ENCODE measurements at places on chromosomes 7 and 10.

DNA sequence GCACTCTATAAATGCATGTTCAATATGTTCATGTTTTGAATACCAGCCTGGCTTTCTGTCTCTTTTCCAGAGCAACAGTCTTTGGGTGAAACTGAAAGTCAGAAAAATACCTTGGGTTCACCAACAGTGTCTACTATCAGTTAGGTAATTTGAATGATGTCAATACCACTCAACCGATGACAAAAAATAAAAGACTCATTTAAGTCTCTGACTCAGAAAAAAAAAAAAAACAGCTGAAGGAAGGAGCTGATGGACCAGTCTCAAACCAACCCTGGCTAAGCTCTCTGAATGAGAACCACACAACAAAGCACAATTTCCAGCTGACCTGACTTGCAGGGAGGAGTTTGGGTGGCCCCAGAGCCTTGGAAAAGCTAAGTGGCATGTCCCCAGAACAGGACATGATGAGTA, 42.5 kb downstream of the ABLIM1 start:
- no peaks in the 10 kb centered on the region for H3K36me3 ChIP-seq
- no peak overlapping the region for H3K4me3 ChIP-seq
- H3K27ac ChIP-seq: no peak overlapping the region
- H3K4me1 ChIP-seq: no peaks in the 10 kb centered on the region
- no peaks in the 10 kb centered on the region for H3K27me3 ChIP-seq
- DNase-seq: no peak

DNA sequence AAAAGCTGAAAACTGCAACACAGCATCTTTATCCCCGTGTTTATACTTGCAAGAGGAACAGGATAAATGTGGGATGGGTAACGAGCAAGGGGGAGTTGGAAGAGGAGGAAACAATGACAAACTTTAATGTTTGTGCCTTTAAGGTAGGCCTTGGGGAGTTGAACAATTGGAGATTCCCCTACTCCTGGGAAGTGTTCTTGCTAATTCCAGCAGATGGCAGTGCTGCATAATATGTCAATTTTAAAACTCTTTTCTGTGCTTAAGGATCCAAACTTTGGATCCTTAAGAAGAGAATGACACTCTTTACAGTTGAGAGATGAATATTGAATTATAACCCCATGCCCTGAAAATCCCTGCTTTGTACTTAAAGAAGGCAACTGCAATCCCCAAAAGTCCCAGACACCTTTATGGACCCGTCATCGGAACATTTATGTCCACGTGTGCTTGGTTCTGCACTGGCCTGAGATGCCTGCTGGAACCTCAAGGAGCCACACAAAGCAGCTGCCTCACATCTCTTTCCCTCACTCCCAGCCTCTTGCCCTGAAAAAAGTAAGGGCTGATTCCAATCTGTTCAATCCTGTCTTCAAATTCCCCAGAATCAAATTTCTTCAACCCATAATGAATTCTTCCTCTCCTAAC, 12.0 kb downstream of the IFIT5 start:
- H3K4me1 ChIP-seq: peaks cover 3% of the 10 kb centered on the region
- H3K27me3 ChIP-seq: no peaks in the 10 kb centered on the region
- H3K36me3 ChIP-seq: no peaks in the 10 kb centered on the region
- H3K27ac ChIP-seq: no peak overlapping the region
- DNase-seq: no peak

- no peaks in the 10 kb centered on the region for H3K36me3 ChIP-seq
- no peak overlapping the region for H3K4me3 ChIP-seq
- no peak for DNase-seq
- H3K27ac ChIP-seq: no peak overlapping the region
- H3K27me3 ChIP-seq: no peaks in the 10 kb centered on the region
Observed at GRCh38 chr10:116015583-116016333, 257.2 kb downstream of the GFRA1 start.

DNA sequence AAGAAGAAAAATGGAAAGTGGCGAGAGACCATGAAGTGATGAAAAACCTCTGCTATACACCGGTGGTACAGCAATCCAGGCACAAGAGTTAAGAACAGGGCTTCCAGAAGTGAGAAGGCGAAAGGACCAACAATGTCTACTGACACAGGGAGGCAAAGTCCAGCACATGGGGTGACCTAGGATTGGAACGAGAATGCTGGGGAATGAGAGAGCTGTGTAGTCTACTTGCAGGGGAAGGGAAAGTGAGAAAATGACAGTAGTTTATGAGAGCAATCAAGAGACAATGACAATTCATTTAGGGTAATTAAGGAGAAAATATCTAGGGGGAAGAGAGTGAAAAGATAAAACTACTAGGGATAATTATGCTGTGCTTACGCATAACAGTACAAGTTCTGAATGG, 169.2 kb downstream of the SLC25A13 start:
- H3K4me1 ChIP-seq: no peaks in the 10 kb centered on the region
- no peak for DNase-seq
- H3K27ac ChIP-seq: no peak overlapping the region
- no peaks in the 10 kb centered on the region for H3K27me3 ChIP-seq
- H3K36me3 ChIP-seq: peaks cover 83% of the 10 kb centered on the region
- H3K4me3 ChIP-seq: no peak overlapping the region

GRCh38 chr7:87057210-87057609, 2.2 kb downstream of the ELAPOR2 start:
- no peaks in the 10 kb centered on the region for H3K36me3 ChIP-seq
- peaks cover 20% of the 10 kb centered on the region for H3K4me1 ChIP-seq
- peak overlapping the region; percentile 10 for H3K27ac ChIP-seq
- H3K27me3 ChIP-seq: peaks cover 16% of the 10 kb centered on the region
- no peak overlapping the region for H3K4me3 ChIP-seq

- peak overlapping the region; percentile 95 for H3K27ac ChIP-seq
- no peaks in the 10 kb centered on the region for H3K36me3 ChIP-seq
- H3K4me1 ChIP-seq: peaks cover 19% of the 10 kb centered on the region
- H3K27me3 ChIP-seq: no peaks in the 10 kb centered on the region
- DNase-seq: peak; percentile 81
Observed at GRCh38 chr7:154928136-154929005, 74.6 kb downstream of the PAXIP1 start.

GRCh38 chr7:143434660-143435059, 8.6 kb upstream of the TAS2R60 start:
- DNase-seq: no peak
- H3K4me3 ChIP-seq: no peak overlapping the region
- no peaks in the 10 kb centered on the region for H3K36me3 ChIP-seq
- H3K4me1 ChIP-seq: no peaks in the 10 kb centered on the region
- no peaks in the 10 kb centered on the region for H3K27me3 ChIP-seq

DNA sequence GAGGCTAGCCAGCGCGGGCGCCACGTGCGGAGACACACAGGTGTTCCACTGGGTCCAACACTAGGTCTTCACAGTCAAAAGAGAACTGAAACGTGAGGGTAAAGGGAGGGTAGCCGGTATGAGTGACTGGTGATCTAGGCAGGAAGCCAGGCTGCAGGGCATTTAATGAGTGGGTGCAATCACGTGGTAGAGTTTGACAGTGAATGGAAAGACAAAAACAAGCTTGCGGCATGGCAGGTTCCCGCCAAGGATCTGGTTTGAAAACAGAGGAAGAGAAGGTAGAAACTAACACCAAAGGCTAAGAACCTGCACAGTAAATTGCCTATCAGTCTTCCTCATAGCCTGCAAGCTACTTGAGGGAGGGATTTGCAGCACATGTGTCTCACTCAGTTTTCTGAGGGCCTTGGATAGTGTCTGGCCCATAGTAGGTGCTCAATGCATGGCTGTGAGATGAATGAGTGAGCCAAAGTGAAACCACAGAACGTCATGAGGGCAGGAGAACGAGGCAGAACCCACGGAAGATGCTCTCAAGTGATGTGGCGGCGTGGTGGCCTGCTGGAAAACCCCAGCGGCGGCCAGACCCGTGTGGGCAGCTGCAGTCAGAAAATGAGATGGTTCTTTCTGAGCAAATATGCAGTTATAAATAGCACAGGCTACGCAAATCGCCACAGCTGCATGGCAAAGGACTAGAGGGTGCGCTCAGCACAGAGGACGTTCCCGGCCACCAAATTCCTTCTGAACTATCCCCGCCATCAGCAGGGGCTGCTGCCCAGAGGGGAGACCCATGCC, 183.6 kb upstream of the NFE2L3 start:
- peak; percentile 84 for DNase-seq
- peaks cover 33% of the 10 kb centered on the region for H3K4me1 ChIP-seq
- H3K27me3 ChIP-seq: peaks cover 22% of the 10 kb centered on the region
- H3K36me3 ChIP-seq: no peaks in the 10 kb centered on the region
- peak overlapping the region; percentile 69 for H3K27ac ChIP-seq

DNA sequence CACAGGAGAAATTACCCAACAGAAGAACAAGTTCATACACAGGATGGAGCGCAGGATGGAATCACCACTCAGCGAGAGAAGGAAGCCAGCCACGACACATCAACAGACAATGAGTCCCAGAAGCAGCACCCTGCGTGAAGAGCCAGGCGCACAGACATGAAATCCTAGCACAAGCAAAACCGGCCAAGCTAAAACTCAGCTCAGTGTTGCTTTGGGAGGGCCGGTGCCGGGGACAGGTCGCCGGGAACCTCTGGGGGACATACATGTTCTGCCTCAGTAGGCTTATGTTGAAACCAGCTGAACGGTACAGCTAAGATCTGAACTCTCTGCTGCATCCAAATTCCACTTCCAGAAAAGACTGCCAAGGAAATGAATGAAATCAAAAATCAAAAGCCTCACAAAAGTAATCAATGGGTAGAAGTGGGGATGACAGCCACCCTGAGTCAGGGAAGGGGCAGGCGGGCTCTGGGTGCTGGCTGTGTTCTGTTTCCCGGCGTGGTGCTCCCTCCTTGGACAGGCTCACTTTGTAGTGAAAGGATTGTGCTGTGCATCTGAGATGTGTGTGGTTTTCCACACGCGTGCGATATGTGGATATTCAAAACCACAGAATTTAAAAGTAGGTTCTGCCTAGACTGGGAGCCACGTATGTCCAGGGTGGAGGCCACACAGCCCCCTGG, 114.7 kb downstream of the PDGFA start:
- H3K36me3 ChIP-seq: no peaks in the 10 kb centered on the region
- H3K4me3 ChIP-seq: no peak overlapping the region
- peaks cover 31% of the 10 kb centered on the region for H3K27me3 ChIP-seq
- DNase-seq: no peak
- H3K27ac ChIP-seq: no peak overlapping the region
